ENCODE measurements at places on chromosomes 1 and 21.
A peak's percentile ranks its signal among the peaks of the same experiment; 100 is the strongest.

DNA sequence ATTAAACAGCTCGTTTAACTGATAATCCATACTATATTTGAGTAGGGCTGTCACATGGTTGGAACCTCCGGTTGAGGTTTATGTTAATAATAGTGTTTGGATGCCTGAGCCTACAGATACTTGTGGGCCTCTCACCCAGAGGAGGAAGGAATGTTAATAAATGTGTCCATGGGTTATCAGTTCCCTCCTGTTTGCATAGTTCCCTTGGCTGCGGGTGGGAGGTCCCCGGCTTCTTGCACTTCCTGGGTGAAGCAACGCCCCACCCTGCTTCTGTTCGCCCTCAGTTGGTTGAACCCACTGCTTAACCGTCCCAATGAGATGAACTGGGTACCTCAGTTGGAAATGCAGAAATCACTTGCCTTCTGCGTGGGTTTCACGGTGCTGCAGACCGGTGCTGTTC is 23.6 kb upstream of the GBP1 start:
- no peak for DNase-seq

DNA sequence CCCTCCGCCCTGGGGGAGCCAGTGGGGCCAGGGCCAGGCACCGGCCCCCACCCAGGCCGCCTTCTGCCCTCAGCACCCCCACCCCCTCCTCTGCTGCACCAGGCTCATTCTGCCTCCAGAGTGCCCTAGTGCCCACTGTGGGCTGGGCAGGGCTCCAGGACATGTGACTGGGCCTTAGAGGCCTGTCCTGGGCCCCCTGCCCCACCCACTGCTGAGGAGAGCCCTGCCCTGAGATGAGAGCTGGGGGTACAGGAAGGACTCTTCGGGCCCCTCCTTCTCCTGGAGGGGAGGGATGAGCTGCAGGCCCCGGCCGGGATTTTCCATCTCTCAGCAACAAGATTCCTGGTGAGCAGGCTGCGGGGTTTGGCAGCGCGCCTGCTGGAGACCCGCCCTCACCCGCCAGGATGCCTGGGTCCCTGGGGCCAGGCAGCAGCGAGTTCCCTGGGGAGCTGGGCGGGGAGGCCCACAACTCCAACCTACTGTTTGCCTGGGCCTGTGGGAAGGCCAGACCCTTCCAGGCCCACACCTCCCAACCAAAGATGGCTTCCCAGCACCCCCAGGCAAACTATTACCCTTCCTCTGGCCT is 14.0 kb downstream of the AHDC1 start:
- DNase-seq: no peak

DNA sequence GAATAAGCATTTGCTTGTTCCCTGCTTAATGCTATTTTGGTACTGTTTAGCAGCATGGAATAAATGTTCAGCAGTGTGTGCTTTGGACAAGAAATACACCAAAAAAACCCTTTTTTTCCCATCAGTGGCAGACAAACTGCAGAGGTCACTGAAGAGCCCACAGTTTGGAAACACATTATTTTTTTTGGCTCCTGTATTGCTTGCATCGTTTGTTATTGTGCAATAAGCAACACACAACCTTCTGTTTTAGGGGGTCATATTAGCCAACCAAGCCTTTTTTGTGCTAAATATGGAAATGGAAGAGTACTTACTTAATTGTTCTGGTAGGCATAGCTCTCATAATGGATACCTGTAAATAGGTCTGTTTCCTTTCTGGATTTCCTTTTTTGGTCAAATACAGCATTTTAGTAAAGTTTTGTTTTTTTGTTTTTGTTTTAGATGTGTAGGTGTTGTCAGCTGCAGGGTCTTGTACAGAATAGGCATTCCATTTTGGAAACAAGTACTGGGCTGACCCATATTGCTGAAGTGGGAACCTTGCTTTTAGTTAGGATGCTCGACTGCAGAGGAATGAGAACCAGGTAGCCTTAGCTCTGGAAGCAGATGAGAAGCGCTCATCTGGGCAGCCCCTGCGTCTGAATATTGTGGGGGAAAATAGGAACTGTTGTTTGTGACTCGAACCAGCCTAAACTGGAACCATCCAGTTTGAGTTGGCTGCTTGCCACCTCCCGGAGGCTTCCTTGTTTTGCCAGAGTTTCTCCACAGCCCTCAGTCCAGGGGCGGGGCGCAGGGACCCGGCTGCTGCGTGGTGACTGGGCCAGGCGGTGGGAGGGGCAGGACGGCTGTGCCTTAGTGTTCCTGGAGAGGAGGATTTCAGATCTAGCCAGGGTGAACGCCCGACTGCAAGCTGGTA is 38.4 kb downstream of the SPEN start:
- DNase-seq: peak; percentile 39

- DNase-seq: no peak
These were observed 54.1 kb downstream of the DSCAM start for GRCh38 chr21:40792691-40793456.

DNA sequence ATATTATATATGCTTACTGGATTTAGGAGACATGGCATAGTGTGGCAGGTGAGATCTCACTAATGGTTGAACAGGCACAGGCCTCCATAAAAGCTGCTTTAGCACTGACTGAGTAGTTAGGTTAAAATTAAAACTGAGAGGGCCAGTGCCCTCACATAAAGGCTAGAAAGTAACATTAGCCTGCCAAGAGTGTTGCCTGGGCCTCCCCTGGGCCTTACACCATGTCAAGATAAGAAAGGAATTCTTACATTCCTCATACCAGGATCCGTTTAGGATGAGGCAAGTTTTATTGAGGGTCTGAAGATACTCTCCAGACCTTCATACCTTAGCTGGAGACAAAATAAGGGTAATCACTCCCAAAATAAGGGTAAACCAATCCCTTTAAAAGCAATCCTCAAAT is 1011.8 kb downstream of the PLA2G4A start:
- DNase-seq: no peak

DNA sequence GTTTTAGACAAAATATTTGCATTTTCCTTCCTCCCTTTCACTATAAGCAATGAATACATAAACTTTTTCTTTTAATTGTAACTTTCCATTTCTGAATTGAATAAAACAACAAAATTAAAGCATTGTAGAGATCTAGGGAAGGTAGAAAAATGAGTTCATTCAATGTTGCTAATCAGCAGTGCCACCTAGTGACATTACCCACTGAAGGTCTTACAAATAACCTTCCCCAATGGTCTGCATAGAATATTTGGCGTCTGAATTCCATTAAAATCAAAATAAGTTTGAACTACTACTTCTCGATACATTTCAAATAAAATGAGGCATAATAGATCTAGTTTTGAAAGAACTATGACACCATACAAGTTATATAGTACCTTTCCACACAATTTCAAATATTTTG is 19.6 kb downstream of the FH start:
- DNase-seq: no peak

DNA sequence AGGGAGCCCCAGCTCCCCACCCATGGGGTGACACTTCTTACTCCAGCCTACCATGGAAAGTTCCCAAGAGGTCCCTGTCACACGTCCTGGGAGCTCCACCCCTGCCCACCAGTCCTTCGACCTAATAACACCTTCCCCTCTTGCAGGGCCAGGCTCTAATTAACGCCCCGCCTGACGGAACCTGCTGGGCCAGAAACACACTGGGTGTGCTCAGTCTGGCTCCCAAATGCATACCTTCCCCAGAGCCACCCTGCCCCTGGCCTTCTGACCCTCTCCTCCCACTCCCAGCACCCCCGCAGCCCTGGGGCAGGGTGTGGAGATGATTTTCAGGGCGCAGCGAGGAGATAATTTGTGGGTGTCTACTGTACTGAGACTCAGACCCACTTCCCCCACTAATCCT is 20.6 kb downstream of the PGLYRP3 start:
- DNase-seq: no peak

Data from stimulated activated naive B cell treated with anti-CD40 and anti-IgM and Interleukin-4, amounts not matched to agents 10 μg/mL and 1 μg/mL and 100 μg/mL, for 72 hours (primary cell).